ENCODE measurements at places on chromosomes 11 and 22.

- H3K4me3 ChIP-seq = no peak overlapping the region
- DNase-seq = no peak
- H3K36me3 ChIP-seq = no peaks in the 10 kb centered on the region
- no peaks in the 10 kb centered on the region for H3K27me3 ChIP-seq
- H3K4me1 ChIP-seq = no peaks in the 10 kb centered on the region
These were observed 420.7 kb downstream of the INSC start for GRCh38 chr11:15535414-15535813.

GRCh38 chr11:62678433-62678769, 472 bp downstream of the UBXN1 start:
- no peak for DNase-seq
- H3K4me1 ChIP-seq = peaks cover 7% of the 10 kb centered on the region
- peak overlapping the region; percentile 83 for H3K27ac ChIP-seq
- no peaks in the 10 kb centered on the region for H3K27me3 ChIP-seq
- H3K36me3 ChIP-seq = peaks cover 36% of the 10 kb centered on the region

GRCh38 chr11:102591160-102591718, 33.9 kb downstream of the MMP20 start:
- no peak for DNase-seq
- H3K27me3 ChIP-seq = no peaks in the 10 kb centered on the region
- no peaks in the 10 kb centered on the region for H3K4me1 ChIP-seq
- no peaks in the 10 kb centered on the region for H3K36me3 ChIP-seq
- no peak overlapping the region for H3K4me3 ChIP-seq

- no peak overlapping the region for H3K4me3 ChIP-seq
- peaks cover 6% of the 10 kb centered on the region for H3K4me1 ChIP-seq
These were observed 1184.5 kb downstream of the BRD1 start for GRCh38 chr22:48643066-48643731.

GRCh38 chr11:43419460-43419859, 60.7 kb downstream of the TTC17 start:
- no peaks in the 10 kb centered on the region for H3K4me1 ChIP-seq
- peaks cover 6% of the 10 kb centered on the region for H3K36me3 ChIP-seq
- no peaks in the 10 kb centered on the region for H3K27me3 ChIP-seq
- no peak overlapping the region for H3K27ac ChIP-seq

All from thymus (tissue), 14 donors.